ENCODE measurements at places on chromosomes 11 and 22.

- no peak for DNase-seq
Measured at GRCh38 chr11:71991494-71991893, 7.2 kb upstream of the IL18BP start.

DNA sequence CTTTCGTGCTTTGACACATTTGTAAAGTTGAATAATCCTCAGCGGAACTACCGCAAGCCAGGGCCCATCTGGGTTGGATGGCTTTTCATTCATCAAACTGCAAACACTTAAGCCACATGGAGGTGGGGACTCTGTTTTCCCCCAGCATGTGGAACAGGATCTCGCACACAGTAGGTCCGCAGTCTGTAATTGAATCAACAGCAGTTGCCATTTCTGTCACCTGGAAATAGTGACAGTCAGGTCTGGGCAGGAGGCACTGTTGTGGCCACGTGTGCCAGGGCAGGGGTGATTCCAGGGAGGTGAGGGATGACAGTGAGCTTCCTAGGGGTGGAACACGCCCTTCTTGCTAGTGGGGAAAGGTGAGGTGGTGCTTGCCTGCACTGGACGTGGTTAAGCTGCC lies 50.7 kb upstream of the ANO1 start:
- no peak for DNase-seq

DNA sequence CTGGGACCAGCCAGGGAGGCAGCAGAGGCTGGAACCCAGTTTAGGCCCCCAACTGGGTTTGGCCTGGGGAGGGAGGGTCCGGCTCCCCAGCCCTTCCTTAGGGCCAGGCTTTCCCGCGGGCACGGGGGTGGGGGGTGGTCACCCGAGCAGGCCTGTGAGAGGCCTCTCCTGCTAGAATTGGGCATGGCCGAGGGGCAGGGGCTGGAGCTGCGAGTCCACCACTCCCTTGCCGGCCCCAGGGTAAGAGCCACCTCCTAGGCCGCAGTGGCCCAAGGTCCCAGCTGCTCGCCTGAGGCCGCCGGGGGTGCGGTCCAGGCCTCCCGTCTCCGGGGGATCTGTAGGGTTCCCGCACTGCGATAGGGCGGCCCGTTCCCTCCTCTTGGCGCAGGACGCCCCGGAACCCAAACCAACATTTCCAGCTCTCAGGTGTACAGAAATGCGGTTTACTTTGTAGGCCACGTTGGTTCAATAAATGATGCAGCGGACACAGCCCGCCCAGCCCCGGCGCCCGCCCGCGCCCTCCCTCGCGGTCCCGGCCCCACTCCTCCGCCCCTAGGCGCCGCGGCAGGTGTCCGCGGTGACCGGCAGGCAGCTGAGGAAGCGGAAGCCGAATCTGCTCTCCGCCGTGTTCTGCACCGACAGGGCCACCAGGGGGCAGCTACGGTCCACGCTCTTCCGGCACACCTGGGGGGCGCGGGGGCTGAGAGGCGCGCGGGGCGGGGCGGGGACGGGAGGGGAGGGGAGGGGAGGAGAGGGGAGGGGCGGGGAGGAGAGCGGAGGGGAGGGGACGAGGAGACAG lies 5.9 kb downstream of the LMNTD2 start:
- DNase-seq = no peak

- DNase-seq = no peak
Measured at GRCh38 chr22:43627485-43628213, 184.5 kb downstream of the EFCAB6 start.

- no peak for DNase-seq
Measured at GRCh38 chr11:4050138-4050537, 44.5 kb upstream of the RRM1 start.

DNA sequence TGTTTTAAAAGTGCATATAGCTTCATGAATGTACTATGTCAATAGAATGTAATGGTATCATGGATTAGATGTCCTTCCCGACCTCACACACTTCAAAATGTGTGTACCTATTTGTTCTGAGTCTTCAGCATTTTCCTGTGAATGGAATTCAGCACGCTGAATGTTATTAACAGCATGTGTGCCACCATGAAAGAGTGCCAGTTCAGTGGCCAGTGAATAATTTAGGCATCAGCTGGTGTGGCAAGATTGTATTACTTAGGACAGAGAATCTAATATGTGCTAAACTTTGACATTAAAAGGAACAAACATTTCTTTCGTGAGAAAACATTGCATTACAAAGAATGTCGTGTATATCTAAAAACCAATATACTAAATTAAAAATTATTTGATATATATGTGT lies 46.4 kb downstream of the HIPK3 start:
- no peak for DNase-seq

DNA sequence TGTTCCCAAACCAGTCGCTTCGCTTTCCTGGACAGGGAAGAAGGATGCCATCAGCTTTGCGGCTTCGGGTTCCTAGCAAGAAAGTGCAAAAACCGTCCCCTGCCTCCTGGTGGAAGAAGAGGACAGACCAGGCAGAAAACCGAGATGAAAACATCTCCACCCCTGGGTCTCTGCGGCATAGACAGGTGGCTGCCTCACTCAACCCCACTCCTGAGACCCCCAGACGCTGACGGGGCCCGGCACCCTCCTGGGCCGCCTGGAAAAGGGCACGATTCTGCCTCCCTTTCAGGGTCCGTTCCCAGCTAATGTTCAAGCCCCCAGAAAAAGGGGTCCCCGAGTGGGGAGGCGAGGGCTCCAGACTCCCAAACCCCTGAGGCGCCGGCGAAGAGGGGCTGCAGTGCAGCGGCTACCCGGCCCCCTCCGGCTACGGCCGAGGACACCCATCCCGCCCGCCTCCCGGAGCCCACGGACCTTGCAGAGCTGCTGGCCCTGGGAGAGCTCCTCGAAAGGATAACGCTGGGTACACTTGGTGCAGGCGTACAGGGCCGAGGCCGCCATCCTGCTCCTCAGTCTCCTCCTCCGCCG lies 569 bp downstream of the FAM76B start:
- no peak for DNase-seq

All from substantia nigra (tissue), 51 donors.